ENCODE measurements at places on chromosomes 7 and 10.

DNA sequence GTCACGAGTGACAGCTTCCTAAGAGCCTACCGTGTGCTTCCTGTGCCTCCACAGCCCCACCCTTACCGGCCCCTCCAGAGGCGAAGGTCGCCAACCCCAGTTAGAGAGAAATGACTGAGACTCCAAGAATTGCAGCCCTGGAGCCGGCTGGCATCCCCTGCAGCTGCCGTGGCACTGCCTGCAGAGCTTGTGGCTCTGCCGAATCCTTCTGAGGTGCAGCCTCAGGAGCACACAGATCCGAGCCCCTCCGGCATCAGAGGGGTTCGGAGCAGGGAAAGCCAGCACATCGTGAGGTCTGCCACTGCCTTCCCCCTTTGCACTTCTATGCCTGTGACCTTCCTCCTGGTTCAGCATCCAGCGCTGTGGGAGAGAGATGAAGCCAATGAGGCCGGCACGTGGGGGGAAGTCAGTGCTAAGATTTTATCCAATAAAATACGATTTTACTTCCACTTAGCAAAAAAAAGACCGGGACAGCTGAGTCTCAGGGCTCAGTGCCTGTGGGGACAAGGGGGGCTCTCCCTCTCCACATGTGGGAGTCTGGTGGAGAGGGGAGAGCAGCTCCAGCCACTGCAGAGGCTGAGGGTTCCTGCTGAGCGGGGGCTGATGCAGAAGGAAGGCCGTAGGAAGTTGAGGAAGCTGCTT, 80.1 kb downstream of the TCERG1L start:
- DNase-seq = no peak

DNA sequence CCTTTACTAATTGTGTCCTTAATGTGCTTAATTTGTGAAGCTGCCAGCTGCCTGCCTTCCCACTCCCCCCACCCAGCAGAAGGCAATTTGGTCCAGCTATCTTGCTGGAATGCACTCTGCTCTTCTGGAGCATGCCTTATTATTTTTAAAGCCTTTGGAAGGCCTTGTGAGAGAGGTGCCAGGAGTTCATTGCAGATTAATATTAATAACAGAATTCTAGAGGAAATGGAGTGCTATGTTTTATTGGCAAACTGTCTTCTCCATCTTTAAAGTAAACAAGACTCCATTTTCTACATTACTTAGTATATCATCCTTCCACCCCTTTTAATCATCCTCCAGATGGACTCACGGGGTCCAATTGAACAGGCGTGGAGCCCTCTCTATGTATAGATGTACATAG, 50.8 kb upstream of the ZNF32 start:
- no peak for DNase-seq

DNA sequence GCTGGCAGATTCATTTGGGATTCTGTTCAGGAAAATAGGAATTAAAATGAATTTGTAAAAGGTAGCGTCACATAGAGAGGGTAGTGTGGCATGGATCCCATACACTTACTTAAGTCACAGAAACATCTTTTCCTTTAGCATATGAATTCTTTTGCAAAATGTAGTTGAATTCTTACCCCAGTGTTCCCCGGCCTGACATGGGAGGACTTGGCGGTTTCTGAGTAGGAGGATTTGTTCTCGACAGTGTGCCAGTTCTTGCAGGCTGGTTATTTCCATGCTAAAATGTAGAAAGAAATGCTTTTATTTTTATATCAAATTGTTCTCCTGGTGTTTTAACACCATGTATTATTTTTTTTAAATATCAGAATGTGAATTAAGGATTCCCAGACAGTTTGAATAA, 72.6 kb downstream of the PDSS1 start:
- no peak for DNase-seq

DNA sequence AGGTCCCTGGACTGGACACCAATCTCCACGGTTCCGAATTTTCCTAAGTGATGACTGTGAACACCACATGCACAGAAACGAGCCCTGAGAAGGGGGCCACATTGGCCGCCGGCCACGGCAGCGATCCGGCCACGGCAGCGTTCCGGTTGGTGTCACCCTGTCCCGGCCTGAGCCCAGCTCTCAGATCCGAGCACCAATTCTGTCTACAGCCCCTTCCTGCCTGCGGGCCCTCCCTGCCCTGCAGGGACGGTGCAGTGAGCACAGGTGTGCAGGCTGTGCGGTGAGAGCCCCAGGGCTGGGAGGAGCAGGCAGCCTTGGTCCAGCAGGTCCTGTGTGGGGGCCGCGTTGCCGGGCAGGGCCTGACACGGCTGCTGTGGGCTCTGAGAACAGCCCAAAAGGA, 29.7 kb upstream of the GPR146 start:
- DNase-seq = no peak

All from activated CD8-positive, alpha-beta memory T cell treated with anti-CD3 and anti-CD28 coated beads for 1 hour (primary cell).